ENCODE measurements at places on chromosomes 4 and X. TPM values are rescaled to one million over a fixed set of nuclear protein-coding genes. Genes with fewer than 3 reads are reported as not detected.

- DNase-seq = no peak
Observed at GRCh38 chr4:143232277-143232676, 47.6 kb downstream of the USP38 start.

DNA sequence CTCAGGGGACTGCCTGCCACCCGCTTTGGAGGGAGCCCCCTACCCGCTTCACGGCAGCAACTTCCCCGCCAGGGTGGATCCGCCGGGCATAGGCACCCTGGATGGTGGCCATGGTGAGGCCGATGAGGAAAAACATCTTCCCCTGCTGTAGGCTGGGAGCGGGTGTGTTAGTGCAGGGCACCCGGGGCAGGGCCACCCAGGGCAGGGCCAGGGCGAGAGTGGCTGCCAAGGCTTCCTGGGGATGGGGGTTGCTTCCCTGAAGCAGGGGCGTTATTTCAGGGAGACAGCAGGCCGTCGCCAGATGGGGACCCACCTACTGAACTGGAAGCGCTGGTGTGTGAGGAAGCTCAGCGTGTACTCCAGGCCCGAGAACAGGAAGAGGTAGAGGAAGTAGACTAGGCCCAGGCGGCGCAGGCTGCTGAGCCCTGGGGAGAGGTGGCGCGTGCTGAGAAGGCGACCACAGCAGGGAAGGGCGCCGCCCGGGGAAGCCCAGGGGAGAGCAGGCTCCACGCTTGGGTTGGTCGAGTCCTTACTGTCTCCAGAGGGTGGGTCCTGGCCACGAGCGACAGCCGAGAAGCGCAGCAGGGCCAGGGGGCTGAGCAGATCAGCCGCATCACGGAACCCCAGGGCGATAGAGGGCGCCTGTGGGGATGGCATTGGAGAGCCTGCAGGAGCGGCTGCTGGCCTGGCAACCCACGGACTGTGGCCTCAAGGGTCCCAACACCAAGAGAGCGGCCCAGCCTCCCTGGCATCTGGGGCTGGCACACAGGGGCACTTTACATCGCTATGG is 31.5 kb downstream of the NOP14 start:
- no peak for DNase-seq

GRCh38 chr4:170700064-170700463 is 610.3 kb upstream of the AADAT start:
- DNase-seq = no peak

- no peak for DNase-seq
Observed at GRCh38 chr4:177235026-177235425, 74.6 kb upstream of the NEIL3 start.

DNA sequence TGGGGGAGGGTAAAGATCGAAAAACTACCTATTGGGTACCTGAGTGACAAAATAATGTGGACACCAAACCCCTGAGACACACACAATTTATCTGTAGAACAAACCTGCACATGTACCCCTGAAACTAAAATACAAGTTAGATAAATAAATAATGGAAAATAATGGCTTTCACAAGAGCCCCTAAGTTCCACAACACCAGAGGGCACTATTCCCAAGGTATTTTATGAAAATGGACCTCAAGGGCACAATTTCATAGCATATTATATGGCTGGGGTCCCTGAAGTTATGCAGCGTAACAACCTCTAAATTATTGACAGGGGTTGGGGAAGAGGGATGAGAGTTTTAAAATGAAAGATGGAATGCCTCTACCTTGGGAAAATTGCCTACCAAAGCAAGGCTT is 81.3 kb upstream of the TMEM33 start:
- no peak for DNase-seq

- no peak for DNase-seq
Observed at GRCh38 chrX:106894978-106895452, 8.1 kb downstream of the RIPPLY1 start.

GRCh38 chr4:188722911-188723310 is 583.7 kb downstream of the TRIML1 start:
- no peak for DNase-seq

DNA sequence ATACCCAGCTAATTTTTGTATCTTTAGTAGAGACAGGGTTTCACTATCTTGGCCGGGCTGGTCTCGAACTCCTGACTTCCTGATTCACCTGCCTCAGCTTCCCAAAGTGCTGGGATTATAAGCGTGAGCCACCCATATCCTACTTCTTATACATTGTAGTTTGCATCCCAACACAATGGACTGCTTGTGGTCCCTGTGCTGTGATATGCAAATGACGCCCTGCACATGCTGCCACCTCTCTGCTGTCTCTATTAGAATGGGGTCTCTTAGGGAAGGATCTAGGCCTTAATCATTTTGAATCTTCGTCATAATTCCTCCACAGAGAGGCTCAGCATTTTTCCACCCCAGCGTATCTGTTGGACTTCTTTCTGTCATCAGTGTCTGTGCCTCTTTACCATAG is 595.9 kb downstream of the ADGRL3 start:
- DNase-seq = no peak

Gene TCEAL5
- not detected for total RNA-seq
